ENCODE measurements at places on chromosomes 5 and 9.
A peak's percentile ranks its signal among the peaks of the same experiment; 100 is the strongest.

- no peak for DNase-seq
Observed at GRCh38 chr5:131462454-131462853, 172.6 kb downstream of the RAPGEF6 start.

- no peak for DNase-seq
Observed at GRCh38 chr5:8912106-8912505, 633.8 kb downstream of the SEMA5A start.

DNA sequence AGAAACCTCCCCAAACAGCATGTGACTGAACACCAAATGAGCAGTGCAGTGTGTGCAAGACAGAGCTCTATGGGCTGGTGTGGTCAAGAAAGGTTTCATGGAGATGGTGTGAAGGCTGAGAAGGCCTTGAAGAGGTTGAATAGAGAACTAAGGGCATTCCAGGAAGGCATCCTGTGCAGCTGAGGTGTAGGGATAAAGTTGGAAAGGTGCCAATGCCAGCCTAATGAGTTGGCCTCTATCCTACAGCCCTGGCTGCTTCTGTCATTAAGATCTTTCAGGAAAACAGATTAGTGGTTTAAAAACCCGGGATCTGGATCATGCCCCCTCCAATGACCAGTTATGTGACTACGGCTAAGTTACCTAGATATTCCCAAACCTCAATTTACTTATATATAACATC, 4.0 kb downstream of the HDAC3 start:
- no peak for DNase-seq

- DNase-seq, result peak; percentile 42
Observed at GRCh38 chr5:25544652-25545249, 900.0 kb upstream of the CDH10 start.

DNA sequence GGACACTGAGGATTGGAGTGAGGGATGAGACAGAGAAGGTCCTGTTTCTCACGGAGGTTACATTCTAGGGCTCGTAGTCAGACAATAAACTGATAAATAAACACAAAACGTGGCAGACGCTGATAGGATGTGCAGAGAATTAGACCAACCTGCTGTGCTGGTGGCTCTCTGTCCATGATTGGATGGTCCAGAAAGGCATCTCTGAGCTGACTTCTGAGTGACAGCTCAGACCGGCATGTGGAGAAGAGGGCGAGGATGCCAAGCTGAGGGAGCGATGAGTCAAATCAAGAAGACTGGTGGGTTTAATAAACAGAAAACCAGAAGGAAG, 132.3 kb upstream of the TAF11L2 start:
- DNase-seq, result no peak

- no peak for DNase-seq
Observed at GRCh38 chr9:109500421-109500974, 2.4 kb upstream of the PTPN3 start.

- DNase-seq, result no peak
Observed at GRCh38 chr5:87195104-87195591, 72.5 kb upstream of the RASA1 start.

GRCh38 chr9:105053209-105053652, 125.3 kb upstream of the ABCA1 start:
- DNase-seq, result no peak

DNA sequence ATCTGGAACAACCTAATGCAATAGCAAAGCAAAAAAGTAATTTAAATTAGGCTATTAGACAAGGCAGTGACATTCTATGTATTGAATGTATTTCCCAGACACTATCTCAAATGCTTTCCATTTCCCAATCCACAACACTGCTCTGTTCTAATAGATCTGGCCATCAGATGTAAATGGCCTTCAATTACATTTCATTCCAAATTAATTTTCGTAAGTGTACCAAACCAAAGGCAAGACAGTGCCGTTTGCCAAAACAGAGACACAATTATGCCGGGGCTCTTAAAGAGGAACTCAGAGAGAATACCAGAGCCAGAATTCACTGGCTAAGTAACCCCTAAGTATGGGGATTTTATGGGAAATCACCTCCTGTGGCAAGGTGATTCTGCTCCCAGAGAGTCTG, 63.1 kb downstream of the GNAQ start:
- DNase-seq, result no peak

DNA sequence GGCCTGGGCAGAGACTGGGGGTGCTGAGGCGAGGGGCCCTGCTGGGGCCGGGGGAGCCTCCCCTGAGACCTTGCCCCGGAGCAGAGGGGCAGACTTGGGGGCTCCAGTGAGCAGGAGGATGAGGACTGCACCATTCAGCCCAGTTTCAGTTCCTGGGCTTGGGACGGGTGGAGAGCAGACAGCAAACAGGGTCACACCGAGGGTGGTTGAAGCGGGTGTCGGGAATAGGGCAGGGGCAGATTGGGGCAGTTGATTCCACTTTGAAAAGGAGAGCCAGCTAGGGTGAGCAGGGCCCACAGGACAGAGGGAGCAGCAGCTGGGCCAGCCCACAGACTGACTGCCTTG, 4.5 kb downstream of the GRK6 start:
- DNase-seq, result no peak

DNA sequence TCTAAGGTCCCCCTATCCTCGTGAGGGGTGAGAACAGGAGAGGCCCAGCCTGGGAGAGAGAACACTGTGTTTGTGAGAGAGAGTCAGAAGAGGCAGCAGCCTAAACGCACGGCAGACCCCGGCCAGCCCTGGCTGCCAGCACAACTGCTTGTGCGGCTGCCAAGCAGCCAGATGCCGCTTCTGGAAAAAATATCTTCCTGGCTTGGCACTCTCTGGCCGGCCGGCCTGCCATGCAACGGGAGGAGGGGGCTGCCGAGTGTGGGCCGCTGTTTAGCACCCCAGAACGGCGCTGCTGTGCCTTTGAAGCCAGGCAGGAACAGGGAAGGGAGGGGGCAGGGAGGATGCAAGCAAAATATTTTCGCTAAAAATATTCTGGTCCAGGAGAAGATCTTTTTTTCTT, 105.0 kb downstream of the FGF18 start:
- no peak for DNase-seq

GRCh38 chr5:122030251-122030650, 47.8 kb downstream of the LOX start:
- DNase-seq, result no peak

GRCh38 chr5:77221115-77221514, 10.6 kb downstream of the PDE8B start:
- DNase-seq, result no peak

DNA sequence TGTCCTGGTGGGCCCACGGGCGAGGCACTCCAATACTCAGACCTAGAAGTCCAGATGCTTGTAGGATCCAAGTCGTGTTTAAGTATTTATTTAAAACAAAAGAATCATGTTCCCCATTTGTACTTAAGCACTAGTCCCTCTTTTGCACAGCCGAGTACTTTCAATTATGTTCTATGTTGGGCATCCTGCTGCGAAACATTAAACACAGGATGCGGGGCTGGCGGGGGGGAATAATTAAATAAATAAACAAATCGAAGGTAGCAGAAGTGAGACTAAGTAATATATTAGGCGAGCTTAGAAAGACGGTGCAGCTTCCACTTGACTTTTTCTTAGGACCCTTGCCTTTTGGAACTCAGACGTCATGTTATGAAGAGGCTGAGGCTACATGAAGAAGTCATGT, 1129.2 kb upstream of the ACO1 start:
- DNase-seq, result no peak

- DNase-seq, result no peak
Observed at GRCh38 chr5:35618781-35619180, 1.1 kb downstream of the SPEF2 start.

DNA sequence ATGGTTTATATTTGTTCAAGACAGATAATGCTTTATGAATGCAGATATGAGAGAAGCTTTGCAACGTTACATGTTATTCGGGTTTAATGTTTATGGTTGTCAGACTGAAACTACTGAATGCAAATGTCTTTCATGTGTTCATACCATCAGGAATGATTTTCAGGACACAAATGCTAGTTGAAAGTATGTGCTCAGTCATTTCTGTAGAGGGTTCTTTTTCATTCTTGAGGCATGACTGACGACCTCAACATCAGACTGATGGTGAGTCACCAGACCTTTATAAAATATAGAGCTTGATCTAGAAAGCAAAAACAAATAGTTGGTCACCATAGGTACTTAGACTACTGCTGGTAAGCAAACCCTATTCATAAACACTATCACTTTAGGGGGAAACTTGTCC, 287.3 kb upstream of the NUDT12 start:
- no peak for DNase-seq

DNA sequence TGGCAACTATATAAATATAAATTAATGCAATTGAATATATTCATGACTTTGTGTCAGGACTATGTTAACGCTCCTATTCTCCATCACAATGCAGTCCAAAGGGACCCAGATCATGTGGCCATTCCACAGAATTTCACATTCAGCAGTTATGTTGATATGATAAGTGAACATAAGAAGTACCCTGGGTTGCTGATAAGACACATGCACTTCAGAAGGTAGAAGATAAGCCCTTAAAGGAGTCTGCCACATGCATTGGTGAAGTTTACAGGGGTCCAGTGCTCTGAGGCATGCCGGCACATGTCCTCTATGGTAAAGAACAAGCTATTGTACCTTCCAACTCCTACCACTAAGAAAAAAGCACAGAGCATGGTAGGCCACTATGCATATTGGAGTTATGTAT, 76.4 kb downstream of the PHAX start:
- no peak for DNase-seq

- DNase-seq, result no peak
Observed at GRCh38 chr5:61969755-61970154, 336.3 kb upstream of the KIF2A start.

GRCh38 chr5:181197326-181197951, 7.6 kb downstream of the TRIM7 start:
- DNase-seq, result no peak

DNA sequence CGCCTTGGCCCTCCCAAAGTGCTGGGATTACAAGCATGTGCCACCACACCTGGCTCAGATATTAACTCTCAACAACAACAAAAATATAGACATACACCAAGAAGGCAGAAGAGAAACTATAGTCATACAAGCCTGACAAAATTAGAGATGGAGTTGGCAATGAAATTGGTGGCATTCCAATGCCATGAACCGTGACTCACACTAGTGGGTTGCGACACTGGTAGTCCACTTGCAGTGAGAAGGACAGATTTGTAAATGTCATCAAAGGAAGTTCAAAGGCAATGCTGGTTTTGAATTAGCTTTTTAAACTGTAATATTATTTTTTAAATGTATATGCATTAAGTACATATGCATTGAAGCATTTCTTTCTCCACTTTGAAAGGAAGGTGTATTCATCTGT, 8.5 kb upstream of the DNAJC25 start:
- DNase-seq, result no peak

- DNase-seq, result no peak
Observed at GRCh38 chr9:88852794-88853193, 138.5 kb upstream of the S1PR3 start.

GRCh38 chr5:151388960-151389359, 41.6 kb upstream of the SLC36A2 start:
- no peak for DNase-seq

DNA sequence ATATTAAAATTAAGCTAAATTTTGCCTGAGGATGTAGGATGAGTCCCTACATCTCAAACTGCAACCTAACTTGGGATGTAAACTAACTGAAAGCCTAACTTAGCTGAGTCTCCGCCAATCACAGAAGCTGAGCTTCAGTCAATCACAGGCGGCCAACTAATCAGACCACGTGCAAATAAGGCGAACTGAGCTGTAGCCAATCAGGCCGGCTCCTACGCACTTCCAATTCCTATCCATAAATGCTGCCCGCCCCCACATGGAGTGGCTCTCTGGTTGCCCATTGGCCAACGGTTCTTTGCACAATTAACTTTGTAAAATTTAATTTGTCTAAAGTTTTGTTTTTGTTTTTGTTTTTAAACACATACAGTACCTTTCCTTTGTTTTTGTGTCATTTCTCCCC, 13.9 kb upstream of the GPX8 start:
- DNase-seq, result no peak

DNA sequence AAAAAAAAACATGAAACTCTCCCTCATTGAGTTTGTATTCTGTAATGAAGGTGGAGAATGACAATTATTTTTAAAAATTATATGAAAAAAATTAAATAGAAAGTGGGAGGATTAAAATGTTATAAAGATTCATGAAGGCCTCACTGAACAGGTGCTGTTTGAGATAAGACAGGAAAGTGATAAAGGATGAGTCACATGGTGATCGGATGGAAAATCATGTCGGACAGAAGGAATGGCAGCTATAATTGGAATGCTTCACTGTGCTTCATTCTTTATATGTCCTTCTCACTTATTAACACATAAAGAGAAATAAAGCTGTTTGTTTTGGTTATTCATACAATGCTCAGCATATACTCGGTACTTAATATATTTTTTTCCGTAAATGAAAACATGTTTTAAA, 464.5 kb upstream of the RGMB start:
- no peak for DNase-seq

- DNase-seq, result no peak
Observed at GRCh38 chr9:85115473-85115872, 445.9 kb downstream of the NTRK2 start.

DNA sequence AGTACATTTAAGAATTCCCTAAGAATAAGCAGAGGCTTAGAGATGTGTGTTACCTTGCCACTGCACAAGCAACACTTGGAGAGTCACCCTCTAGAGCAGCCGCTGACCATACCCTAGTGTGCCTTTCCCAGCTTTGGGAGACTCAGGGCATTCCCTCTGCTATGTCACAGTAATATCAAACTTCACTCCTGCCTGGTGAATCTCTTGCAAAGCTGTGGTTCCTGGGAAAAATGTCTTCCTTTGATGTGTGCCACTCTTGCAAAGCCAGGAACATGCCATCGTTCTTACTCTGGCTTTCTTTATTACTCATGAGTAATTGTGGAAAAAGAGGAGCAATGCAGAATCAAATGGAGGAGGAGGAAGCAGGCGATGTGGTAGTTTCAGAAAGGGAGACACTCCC, 173.2 kb downstream of the CCDC192 start:
- no peak for DNase-seq

DNA sequence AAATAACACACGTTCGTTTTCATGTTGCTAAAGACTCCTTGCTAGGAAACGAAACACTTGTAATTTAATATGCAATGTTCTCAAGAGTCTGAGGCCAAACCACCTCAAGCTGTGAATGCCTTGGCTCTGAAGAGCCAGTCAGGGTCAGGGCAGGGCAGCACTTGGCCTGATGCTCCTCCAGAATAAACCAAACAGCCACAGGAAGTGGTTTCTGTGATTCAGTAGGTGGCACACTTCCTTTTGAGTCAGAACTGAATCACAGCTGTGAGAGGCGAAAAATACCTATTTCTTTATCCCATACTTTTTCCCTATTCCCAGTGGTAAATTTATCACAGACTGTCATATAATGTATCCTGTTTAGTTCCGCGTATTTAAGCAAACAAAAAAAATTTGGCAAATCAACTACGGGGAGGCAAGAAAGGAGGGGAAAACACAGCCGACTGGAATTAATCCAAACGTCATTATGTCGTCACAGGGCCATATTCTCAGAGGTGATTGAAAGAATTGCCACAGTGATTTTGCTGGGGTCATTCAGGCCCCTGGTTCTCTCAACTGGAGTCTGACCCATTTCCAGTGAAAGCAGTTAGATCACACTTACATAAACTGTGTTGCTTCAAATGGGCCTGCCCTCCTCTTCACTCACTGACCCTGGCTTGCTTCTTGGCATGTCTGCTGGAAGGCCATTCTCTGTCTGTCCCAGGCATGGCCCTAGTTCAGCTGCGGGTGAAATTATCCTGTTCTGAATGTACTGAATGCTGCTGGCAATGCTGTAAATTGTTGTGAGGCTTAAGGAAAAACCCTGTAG, 71.2 kb downstream of the ARRDC3 start:
- DNase-seq, result peak; percentile 23

- DNase-seq, result no peak
Observed at GRCh38 chr5:134088291-134088690, 26.2 kb upstream of the TCF7 start.

Data from HEK293T (cell line).